Cortex of kidney (tissue), 1 donor: ENCODE measurements at places on chromosomes 1 and 21.

DNA sequence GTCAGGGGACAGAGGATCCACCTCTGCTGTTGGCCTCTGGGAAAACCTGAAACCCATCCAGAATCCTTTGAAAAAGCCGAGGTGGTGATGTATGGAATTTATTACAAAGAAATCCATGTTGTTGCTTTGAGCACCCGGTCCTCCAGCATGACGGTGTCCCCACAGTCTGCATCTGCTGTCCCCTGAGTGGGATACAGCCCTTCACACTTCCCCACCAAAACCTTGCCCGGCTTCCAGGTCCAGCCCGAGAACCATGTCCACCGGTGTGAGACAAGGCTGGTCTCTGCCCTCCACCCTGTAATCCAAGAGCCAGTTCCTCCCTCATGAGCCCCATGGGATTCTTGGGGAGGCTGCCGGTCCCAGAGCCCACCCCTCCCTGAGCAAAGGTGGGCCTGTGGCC lies 70.5 kb downstream of the STUM start:
- DNase-seq = no peak

- no peak for DNase-seq
These were observed 690.7 kb downstream of the NCAM2 start for GRCh38 chr21:21688889-21689288.

- DNase-seq = no peak
These were observed 103.7 kb downstream of the COQ8A start for GRCh38 chr1:227043755-227044154.

DNA sequence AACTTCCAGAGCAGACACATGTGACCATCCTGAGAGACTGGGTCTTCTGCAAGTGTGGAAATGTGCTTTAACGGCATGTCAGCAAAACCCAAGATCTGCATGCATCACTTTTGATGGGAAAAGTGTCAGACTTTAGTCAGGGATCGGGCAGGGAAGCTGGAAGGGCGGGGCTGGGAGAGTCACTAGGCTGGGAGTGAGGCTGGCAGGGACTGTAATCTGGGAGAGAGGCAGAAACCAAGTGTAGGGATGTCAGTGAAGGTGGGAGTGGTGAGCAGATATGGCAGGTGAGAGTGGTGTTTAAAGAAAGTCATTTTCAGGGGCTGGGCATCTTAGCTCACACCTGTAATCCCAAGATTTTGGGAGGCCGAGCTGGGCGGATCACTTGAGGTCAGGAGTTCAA lies 11.3 kb downstream of the CDA start:
- DNase-seq = no peak

GRCh38 chr21:21851657-21852056 lies 853.4 kb downstream of the NCAM2 start:
- no peak for DNase-seq

DNA sequence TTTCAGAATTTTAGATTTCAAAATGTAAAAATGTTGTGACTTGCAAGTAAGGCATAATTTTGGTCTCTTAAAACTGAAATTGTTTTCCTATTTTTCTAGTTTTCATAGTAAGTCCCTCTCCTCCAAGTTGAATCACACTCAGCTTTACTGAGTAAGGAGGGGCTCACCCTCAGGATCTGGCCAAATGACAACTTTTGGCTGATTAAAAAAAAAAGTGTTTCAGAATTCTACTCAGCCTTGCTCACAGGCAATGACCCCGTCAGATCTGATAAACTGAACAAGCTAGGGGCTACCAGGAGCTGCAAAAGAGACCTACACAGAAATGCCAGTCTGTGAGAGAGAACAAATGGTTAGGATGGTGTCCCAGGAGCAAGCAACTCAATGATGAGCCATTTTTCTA lies 159.8 kb downstream of the PBX1 start:
- DNase-seq = no peak

DNA sequence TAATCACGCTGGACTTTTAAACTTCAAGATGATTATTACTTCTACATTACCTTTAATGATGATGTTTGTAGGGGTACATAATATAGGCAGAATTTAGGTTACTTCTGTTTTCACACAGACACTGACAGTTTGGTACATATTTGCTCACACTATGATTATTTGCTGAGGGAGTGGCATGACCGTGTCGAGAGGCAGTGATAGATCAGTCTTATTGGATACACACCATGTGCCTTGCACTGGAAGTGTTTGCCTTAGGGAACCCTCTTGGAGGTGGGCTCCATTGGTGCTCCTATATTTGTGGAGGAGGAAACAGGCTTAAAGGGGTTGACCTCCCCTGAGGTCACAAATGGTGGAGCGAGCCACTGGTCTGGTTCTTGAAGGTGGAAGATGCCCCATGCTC lies 132.1 kb downstream of the PRDM2 start:
- DNase-seq = no peak

DNA sequence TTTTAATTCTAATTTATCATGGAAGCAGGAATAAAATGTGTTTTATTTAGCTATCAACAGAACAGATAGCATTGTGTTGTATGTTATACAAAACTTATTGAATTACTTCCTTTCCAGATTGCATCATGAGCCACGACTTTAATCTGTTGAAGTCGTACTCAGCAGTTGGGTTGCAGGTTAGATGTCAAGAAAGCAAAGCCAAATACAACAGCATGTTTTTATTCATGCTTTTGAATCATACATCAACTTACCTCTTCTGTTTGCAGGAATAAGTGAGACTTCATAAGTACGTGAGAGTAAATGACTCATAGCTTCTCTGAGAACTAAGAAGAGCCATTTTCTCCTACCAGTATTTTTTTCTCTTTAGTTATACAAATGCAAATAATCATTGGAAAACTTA lies 110.8 kb upstream of the ADGRL4 start:
- DNase-seq = no peak

GRCh38 chr1:1387098-1388077 lies 11.7 kb downstream of the CCNL2 start:
- no peak for DNase-seq

DNA sequence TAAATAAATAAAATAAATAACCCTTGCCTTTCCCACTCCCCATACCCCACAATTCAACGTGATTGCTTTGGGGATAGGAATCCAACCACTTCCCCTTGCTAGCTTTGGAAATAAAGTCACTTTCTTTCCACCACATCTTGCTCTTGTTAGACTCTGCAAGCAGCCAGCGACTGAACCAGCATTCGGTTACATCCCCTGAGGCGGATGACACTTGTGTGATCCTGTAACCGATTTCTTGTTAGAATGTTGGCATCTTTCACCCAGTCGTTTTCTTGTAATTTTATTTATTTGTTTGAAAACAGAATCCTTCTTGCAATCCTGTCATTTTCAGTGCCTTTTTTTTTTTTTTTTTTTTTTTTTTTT lies 1.6 kb upstream of the IFNGR2 start:
- DNase-seq = no peak

- no peak for DNase-seq
These were observed 11.0 kb downstream of the AHCYL1 start for GRCh38 chr1:109995536-109995935.

DNA sequence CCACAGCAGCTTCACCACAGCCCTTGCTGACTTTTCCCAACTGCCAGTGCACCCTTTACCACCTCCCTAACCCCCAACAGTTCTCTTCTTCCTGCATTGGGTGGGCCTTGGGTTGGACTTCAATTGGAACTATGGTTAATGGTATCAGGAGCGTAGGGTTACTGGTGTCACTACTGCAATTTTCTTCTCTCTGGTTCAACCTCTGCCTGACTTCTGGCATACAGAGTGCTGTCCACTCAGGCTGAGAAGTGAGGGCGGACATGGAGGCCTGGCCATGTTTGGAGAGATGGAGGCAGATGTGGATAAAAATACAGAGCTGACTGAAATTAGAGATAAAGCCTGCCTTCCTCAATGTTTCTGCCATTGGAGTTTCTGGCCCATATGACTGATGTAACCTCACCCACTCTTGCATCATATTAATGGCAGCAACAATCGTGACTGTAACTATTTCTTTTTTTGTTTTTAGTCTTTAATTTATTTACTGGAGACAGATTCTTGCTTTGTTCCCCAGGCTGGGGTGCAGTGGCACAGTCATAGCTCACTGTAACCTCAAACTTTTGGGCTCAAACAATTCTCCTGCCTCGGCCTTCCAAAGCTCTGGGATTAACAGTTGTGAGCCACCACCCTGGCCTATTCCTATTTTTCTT lies 87.8 kb downstream of the NAV1 start:
- no peak for DNase-seq

DNA sequence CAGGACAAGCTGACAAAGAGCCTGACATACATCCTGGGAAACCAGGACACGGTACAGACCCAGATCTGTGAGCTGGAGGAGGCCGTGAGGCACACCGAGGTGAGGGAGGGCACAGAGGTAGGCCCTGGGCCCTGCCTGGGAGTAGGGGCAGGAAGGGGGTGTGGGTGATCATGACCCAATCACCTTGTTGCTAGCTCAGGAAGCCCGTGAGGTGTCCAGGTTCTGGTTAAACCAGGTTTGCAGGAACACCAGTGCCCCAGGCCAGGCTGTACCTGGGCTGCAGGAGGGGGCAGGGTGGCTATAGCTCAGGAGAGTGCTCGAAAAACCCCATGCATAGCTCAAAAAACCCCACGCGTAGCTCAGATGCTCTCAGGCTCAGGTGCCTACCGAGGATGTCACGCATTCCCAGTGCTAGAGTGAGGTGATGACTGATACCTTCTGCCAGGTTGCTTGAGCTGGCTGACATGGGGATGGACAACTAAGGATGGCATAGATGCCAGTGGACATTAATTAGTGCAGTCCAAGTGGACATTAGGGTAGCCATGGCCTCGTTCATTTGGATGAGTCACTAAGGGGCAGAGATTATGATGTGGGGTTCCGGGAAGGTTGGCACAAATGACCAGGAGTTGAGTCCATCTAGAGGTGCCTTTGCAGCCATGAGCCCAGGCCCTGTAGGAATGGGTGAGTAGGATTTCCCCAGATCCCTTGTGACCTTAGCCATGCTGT lies 3.7 kb downstream of the TRIM46 start:
- no peak for DNase-seq
